Fibroblast of lung (primary cell): ENCODE measurements at places on chromosomes 6 and 20. TPM values are rescaled to one million over a fixed set of nuclear protein-coding genes. Genes with fewer than 3 reads are reported as not detected.

- H3K27me3 ChIP-seq = peaks cover 25% of the 10 kb centered on the region
- DNase-seq = no peak
- no peaks in the 10 kb centered on the region for H3K36me3 ChIP-seq
- no peak overlapping the region for H3K27ac ChIP-seq
These were observed 51.1 kb downstream of the KCNB1 start for GRCh38 chr20:49431329-49431728.

GRCh38 chr6:81774542-81774941, 22.1 kb upstream of the TENT5A start:
- H3K4me1 ChIP-seq = no peaks in the 10 kb centered on the region
- H3K27ac ChIP-seq = no peak overlapping the region
- no peak for DNase-seq
- H3K27me3 ChIP-seq = no peaks in the 10 kb centered on the region

DNA sequence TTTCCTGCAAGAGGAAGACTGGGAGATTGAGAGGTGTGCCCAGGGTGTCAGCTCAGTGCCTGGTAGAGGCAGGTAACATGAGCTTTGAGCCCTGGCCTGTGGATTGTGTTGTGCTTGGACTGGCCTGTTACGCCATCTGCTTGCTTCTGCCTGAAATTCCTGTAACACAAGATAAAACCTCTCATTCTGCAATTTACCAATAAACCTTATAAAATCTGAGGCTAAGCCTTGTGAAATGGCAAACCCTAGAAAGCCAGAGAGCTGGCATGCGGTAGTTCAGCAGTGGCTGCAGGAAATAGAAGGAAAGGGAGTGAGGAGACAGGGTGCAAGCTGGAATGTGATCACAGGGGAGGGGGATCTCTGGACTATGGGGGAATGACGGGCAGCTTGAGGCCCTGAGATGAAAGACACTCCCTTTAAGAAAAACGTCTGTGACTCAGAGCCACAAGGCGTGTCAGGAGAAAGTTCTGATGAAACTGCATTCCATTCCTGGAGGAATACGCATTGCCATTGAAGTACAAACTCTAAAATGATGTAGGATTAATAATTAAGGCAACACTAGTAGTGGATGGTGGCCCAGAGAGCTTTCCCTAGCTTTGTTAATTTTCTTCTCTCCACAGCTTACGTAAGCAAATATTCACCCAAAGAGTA, 26.3 kb upstream of the TFAP2A start:
- H3K4me3 ChIP-seq = no peak overlapping the region
- DNase-seq = peak; percentile 88
- H3K4me1 ChIP-seq = no peaks in the 10 kb centered on the region

DNA sequence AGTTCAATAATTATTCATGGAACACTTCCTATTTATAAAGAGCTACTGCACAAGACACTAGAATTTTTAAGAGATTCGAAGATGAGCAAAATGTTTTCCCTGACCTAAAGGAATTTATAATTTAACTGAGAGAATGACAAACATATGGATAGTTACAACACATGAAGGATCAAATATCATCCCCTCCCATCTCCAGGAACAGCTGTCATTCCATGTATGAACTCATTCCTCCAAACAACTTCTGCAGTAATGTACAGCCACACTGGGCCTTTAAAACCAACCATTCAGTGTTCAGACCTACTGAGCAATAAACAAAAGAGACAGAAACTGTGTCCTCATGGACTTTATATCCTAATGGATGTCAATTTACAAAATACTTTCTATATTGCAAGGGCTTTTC, 87.8 kb downstream of the KIF16B start:
- H3K36me3 ChIP-seq = no peaks in the 10 kb centered on the region
- no peak overlapping the region for H3K27ac ChIP-seq
- peaks cover 2% of the 10 kb centered on the region for H3K4me1 ChIP-seq
- H3K27me3 ChIP-seq = no peaks in the 10 kb centered on the region
- H3K4me3 ChIP-seq = no peak overlapping the region
- DNase-seq = peak; percentile 31

DNA sequence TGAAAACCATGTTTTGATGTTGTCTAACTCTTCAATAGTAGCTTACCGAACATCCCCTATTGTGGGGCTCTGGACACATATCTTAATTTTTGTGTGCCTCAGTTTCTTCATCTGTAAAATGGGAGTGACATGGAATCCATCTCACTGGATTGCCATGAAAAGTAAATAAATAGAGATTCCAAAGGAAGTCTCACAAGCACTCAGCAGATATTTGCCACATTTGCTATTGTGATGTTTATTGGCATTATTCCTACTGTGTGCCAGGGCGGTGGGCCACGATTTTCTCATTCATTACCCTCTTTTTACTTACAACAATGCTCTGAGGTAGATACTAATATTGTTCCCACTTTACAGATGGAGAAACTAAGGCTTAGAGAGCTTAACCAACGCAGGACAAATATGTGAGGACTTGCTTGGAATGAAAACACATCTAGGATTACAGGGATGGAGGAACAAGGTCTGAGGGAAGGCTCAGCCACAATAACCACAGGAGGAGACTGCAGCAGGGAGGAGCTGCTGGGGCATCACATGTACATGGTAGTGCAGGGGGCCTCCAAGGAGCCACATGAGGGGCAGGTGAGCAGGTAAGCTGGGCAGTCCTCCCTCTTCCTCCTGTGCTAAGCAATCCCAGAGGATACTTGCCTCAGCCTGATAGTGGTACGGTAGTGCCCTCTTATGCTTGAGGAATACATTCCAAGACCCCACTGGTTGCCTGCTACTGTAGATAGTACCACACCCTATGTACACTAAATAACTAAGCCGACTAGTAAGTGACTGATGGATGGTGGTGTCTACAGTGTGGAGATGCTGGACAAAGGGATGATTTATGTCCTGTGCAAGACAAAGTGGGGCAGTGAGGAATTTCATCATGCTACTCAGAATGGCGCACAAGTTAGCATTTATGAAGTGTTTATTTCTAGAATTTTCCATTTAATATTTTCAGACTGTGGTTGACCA, 176.9 kb downstream of the FOXA2 start:
- no peaks in the 10 kb centered on the region for H3K27me3 ChIP-seq
- no peaks in the 10 kb centered on the region for H3K36me3 ChIP-seq
- no peak for DNase-seq
- no peak overlapping the region for H3K4me3 ChIP-seq

DNA sequence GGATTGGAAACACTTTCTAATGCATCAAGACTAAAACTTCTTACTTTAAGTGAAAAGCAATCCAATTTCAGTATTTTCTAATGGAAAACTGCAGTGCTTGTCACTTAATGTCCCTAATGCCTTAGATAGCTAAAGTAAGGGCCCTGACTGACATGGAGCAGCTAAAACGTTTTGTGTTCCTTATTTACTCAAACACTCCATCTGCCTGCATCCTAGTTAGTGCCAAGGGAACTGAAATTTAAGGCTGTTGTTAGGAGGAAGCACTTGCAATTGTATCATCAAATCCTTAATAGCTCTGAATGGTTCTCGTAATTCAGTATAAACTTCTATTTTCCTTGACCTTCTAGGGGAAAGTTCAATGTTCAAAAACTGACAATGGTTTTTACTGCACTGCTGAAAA, 127.4 kb downstream of the GJA10 start:
- no peaks in the 10 kb centered on the region for H3K27me3 ChIP-seq
- H3K4me1 ChIP-seq = peaks cover 6% of the 10 kb centered on the region
- no peaks in the 10 kb centered on the region for H3K36me3 ChIP-seq
- DNase-seq = no peak

GRCh38 chr6:119210596-119210995, 132.1 kb upstream of the FAM184A start:
- no peaks in the 10 kb centered on the region for H3K4me1 ChIP-seq
- DNase-seq = peak; percentile 2
- H3K27ac ChIP-seq = no peak overlapping the region
- H3K4me3 ChIP-seq = no peak overlapping the region

- H3K27ac ChIP-seq = no peak overlapping the region
- H3K4me1 ChIP-seq = peaks cover 2% of the 10 kb centered on the region
- no peaks in the 10 kb centered on the region for H3K27me3 ChIP-seq
- no peaks in the 10 kb centered on the region for H3K36me3 ChIP-seq
- no peak overlapping the region for H3K4me3 ChIP-seq
- DNase-seq = no peak
These were observed 104.7 kb downstream of the JARID2 start for GRCh38 chr6:15350386-15351083.

MUC22 gene
- total RNA-seq = not detected in 2 replicates

ANKRD66 gene
- not detected in 2 replicates for total RNA-seq

TMEM217 gene
- total RNA-seq = 4.0 and 4.9 TPM in 2 replicates
